Right ventricle myocardium superior (tissue), 1 donor: ENCODE measurements at places on chromosomes 2 and 18. TPM values are rescaled to one million over a fixed set of nuclear protein-coding genes. Genes with fewer than 3 reads are reported as not detected.

The DSC2 gene
- total RNA-seq, result 26.0 TPM

DNA sequence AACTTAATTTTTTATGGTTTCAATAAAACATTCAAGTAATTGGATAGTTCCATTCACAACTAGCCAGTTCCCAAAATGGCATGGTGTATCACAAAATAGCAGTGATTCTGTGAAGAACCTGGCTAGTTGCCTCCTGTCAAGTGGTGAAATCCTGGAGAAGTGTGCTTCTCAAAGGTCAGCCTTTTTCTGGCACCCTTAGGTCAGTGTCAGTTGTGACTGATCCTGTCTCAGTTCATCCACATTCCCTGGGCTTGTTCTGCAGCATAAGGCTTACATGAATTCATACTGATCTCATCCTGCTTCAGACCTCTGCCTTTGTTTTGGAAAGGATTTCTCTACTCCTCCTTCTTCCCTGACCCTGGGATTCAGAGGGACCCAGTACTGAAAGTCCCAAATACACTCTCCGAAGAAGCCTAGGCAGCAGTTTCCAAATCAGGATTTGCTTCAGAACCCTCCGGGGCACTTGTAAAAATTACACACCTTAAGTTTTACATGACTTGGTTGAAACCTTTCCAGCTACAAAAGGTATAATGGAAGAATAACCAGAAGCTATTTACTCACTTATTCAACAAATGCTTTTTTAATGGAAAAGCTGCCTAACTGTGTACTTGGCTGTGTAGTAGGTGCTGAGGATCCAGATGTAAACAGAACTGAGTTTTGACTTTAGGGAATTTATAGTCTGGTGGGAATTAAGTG, 11.0 kb downstream of the MAP3K20 start:
- DNase-seq, result no peak

DNA sequence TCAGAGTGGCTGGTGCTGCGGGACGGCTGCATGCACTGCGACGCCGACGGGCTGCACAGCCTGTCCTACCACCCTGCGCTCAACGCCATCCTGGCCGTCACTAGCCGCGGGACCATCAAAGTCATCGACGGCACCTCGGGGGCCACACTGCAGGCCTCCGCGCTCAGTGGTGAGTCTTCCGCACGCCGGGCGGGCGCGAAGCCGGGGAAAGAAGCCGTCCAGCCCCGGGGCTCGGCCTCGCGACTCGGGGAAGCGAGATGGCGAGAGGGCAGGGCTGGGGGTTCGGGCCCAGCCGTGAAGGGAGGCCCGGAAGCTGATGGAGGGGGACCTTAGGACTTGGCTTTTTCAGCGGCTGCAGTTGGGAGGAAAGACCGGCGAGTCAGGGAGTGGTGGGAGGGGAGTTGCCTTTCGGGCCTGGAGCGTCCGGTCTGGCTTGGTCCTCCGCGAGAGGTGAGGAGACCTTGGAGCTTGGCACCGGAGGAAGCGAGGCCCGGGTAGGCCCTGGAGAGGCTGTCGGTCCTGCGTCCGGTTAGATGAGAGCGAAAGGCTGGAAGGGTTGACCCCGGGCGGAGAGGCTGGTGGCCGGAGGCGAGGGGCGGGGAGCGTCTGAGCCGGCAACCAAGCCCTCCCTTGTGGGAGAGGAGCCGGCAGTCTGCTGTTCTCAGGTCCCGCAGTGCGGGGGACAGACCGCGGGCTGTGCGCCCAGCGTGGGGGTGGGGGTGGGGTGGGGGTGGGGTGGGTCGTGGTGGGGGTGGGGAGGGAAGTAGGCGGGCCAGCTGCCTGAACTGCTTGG, 691 bp downstream of the BIRC6 start:
- DNase-seq, result peak; percentile 61

DNA sequence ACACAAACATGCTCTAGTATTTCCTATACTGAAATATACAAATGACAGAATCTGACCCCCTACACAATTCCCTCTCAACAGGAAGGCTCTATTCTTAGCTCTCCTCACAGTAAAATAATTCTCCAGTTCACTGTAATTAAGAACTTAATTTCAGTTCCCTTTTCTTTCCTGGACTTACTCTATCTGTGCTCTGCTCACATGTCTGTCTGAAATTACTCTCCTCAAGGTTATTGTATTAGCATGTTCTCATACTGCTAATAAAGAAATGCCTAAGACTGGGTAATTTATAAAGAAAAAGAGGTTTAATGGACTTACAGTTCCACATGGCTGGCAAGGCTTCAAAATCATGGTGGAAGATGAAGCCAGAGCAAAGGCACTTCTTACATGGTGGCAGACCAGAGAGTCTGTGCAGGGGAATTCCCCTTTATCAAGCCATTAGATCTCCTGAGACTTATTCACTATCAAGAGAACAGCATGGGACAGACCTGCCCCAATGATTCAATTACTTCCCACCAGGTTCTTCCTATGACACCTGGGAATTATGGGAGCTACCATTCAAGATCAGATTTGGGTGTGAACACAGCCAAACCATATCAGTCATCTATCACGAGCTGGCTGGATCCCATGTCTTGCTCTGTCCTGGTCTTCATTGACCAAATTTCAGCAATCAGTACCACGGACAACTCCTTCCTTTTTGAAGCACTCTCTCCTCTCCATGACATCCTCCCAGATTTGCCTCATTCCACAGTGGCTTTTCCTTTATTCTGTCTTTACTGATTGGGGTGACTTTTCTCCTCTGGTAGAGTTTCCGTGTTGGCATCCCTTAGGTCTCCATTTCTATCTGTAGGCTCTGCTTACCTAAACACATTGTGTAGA, 110.9 kb downstream of the GALR1 start:
- DNase-seq, result no peak

DNA sequence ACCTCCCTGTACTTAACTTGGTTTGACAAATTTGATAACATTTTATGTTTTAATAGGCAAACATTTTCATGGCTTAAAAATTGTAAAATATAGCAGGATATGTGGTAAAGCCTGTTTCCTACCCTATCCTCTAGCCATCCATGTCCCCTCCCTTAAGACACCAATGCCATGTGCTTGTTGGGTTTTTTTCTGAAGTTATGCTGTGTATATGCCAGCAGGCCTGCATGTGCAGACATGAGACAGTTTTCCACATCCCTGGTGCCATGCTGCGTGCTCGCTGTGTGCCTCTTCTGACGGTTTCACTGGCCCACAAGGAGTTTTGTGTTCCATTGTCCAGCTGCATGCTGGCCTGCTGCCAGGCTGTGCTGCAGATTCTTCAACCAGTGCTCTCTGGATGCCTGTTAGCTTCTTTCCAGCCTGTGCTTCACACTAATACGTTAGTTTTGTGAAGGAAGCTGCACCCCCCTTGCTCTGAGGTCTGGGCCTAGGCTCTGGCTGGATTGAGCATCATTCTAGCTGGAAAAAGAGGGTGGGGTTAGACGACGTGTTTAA, 16.9 kb downstream of the INPP4A start:
- DNase-seq, result peak; percentile 83

DNA sequence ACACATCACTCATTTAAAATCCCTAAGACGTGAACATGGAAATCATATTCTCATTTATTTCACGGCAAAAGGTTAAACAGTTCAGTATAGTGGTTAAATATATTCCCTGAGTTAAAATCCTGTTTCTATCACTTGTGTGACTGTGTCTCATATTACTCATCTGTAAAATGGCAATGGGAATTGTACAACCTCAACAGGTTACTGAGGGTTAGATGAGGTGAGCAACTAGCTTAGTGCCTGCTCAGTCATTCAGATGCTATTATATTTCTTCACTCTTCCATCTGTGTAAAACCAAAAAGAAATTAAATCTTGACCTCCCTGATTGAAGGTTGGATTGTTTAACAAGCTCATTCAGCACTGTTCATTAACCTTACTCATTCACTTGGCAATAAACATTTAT, 212.4 kb upstream of the STK17B start:
- no peak for DNase-seq
